ENCODE measurements at places on chromosomes 13 and 19.
A peak's percentile ranks its signal among the peaks of the same experiment; 100 is the strongest.

- peak; percentile 58 for DNase-seq
Measured at GRCh38 chr13:113668491-113668971, 1.5 kb downstream of the GRK1 start.

GRCh38 chr13:73054712-73055111, 4.1 kb upstream of the KLF5 start:
- DNase-seq: no peak

GRCh38 chr19:51337861-51338562, 3.9 kb downstream of the VSIG10L start:
- DNase-seq: no peak

- no peak for DNase-seq
Measured at GRCh38 chr13:46552303-46552682, 677 bp upstream of the LRCH1 start.

GRCh38 chr19:1108291-1109031, 4.7 kb downstream of the GPX4 start:
- DNase-seq: no peak

DNA sequence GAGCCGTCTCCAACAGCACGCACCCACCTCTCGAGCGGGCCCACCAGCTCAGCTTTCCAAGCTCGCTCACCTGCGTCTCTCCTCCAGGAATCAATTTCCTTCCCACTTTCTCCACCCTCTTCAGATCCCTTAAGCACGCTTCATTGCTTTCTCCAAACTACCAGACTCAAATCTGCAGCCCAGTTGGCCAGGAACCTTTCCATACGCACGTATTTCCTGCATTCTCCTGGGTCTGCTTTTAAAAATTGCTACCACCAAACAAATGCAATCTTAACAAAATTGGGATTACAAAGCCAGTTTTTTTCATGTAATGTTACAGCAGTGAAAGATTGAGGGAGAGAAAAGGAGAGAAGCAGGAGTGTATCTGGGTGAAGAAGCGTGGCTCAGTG, 1.5 kb downstream of the ENOX1 start:
- DNase-seq: no peak

- peak; percentile 50 for DNase-seq
Measured at GRCh38 chr19:6712231-6712630, 8.2 kb downstream of the C3 start.

DNA sequence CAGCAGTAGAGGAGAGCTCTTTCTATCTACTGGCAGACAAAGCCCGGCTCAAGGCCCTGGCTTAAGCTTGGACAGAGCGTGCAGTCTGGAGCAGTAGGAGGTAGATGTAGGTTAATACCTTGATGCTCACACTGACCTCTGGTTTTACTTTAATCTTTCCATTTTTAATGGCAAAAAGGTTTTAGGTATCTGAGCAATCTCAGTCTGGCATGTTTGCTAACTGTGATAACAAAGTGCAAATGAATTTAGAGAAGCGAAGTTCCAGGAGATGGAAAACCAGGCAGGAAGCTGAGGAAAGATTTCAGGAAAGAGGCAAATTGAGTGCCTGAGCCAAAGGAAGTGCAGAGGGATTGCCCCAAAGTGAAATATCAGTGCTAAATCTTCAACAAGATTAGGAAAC, 356.6 kb downstream of the FOXO1 start:
- DNase-seq: no peak

- DNase-seq: no peak
Measured at GRCh38 chr13:27810461-27810860, 18.2 kb downstream of the GSX1 start.

- DNase-seq: no peak
Measured at GRCh38 chr13:107254392-107254791, 686.5 kb upstream of the ARGLU1 start.

GRCh38 chr13:73018336-73018735, 40.5 kb upstream of the KLF5 start:
- DNase-seq: no peak

DNA sequence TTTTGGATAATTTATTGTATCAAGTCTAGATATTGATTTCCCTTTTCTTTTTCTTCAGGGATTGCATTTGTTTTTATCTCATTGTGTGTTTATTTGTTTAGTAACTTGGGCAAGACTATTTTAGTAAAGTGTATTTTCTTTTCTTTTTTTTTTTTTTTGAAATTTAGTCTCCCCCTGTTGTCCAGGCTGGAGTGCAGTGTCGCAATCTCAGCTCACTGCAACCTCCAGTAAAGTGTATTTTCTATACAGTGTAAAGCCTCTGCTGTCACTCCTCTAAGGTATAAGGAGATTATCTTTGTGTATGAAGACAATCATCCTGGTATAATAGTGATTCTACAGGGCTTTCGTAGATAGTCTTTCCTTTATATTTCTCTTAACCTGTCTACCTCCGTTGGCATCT, 2546.0 kb downstream of the PCDH9 start:
- DNase-seq: no peak

GRCh38 chr19:8308891-8309291, 733 bp upstream of the CD320 start:
- peak; percentile 10 for DNase-seq

DNA sequence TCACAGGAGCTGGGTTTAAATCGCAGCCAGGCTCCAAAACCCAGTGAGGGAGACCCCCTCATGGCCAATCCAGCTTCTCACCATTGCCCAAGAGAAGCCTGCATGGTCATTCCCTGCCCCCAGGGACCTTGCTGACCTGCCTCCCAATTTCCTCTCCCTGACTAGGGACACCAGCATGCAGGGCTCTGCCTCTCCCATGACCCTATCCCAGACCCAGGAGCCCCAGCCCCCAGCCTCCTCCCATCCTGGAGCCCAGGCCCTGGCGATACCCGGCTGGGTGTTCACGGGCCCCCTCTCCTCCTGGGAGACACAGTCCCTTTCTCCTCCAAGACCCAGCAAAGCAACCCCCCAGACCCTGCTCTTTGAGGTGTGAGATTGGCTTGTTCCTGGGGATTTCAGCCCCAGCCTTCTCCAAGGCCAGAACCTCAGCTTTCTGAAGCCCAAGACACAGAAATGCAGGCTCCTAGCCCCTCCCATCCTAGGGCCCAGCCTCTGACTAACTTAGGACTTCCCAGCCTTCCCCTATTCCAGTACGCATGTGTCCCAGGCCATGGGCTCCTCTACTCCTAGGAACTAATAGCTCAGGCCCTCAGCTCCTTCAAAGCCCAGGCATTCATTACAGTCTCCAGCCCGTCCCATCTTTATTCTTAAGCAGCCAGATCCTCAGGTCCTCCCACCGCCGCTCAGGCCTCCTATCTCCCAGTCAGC, 1.1 kb downstream of the GYS1 start:
- DNase-seq: peak; percentile 85

- DNase-seq: no peak
Measured at GRCh38 chr19:2454962-2455850, 1.6 kb downstream of the LMNB2 start.

GRCh38 chr19:22605275-22606211, 28.6 kb upstream of the ZNF492 start:
- DNase-seq: no peak

- DNase-seq: no peak
Measured at GRCh38 chr19:17376935-17377600, at the start of gene PLVAP. TSS of gene PLVAP (minus strand) at chr19:17377342. CDS start at chr19:17377288, 54 bp downstream.

GRCh38 chr13:95234242-95234641, 67.0 kb downstream of the ABCC4 start:
- DNase-seq: no peak

DNA sequence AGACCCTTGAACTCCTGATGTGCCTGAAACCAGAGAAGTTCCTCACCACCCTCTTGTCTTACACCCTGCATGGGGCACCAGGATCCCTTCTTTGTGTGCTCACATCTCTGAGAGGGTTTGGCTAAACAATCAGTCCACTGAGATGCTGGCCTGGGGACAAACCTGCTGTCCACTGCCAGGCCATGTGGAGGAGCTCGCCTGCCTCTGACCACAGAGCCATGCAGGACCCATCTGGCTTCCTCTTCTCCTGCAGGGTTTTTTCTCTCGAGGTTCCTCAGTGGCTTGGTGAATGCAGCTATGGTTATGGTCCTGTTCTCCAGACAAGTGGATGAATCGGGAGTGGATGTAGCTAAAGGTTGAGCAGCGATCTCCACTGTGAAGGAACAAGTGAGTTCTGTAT, 49.1 kb upstream of the MEDAG start:
- no peak for DNase-seq

Data from cardiac septum (tissue), 1 donor.